CD8-positive, alpha-beta memory T cell (primary cell): ENCODE measurements at places on chromosomes 4 and X. TPM values are rescaled to one million over a fixed set of nuclear protein-coding genes. Genes with fewer than 3 reads are reported as not detected.

Gene LRP2BP
- 0.35 TPM for total RNA-seq

Gene MAGEB2
- total RNA-seq: not detected

Gene SPP1
- 4.9 TPM for total RNA-seq

Gene PNMA3
- 1.1 TPM for total RNA-seq

Gene EDA
- 0.57 TPM for total RNA-seq
